Suprapubic skin (tissue), 4 donors: ENCODE measurements at places on chromosomes 16 and 17. TPM values are rescaled to one million over a fixed set of nuclear protein-coding genes. Genes with fewer than 3 reads are reported as not detected.

FBF1 gene
- total RNA-seq = 20.6 TPM

GLIS2 gene
- 3.1 TPM for total RNA-seq

MAFG gene
- 19.3 TPM for total RNA-seq

GP2 gene
- total RNA-seq = not detected

SMARCE1 gene
- total RNA-seq = 104 TPM

SLC47A1 gene
- 19.1 TPM for total RNA-seq

ZNF597 gene
- total RNA-seq = 4.3 TPM

CACNG5 gene
- total RNA-seq = not detected

CDRT15L2 gene
- not detected for total RNA-seq
